ENCODE measurements at places on chromosomes 6 and 20. TPM values are rescaled to one million over a fixed set of nuclear protein-coding genes. Genes with fewer than 3 reads are reported as not detected.

DNA sequence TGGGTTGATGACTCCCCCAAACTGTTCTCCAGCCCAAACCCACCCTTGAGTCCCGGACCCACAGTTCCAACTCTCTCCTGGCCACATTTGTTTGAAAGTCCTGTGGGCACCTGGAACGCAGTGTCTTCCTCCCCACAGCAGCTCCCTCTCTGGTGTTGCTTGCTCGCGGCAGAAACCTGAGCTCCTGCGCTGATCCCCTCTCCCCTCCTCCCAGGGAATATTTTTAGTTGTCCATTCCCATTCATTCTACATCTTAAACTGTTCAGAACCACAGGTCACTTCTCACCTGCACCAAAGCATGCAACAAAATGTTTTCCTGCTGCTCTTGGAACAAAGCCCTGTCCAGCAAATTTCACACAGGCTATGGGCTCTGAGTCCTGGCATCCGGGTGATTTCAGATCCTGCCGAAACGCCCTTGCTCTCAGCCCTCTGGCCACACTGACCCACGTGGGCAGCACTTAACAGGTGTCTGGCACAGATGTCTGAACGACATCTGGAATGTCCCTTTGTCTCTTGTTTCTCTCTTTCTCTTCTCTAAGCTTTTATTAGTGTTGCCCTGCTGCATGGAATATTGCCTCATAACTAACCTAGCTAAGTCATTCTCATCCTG lies 27.0 kb upstream of the PMEPA1 start:
- no peak for DNase-seq

DNA sequence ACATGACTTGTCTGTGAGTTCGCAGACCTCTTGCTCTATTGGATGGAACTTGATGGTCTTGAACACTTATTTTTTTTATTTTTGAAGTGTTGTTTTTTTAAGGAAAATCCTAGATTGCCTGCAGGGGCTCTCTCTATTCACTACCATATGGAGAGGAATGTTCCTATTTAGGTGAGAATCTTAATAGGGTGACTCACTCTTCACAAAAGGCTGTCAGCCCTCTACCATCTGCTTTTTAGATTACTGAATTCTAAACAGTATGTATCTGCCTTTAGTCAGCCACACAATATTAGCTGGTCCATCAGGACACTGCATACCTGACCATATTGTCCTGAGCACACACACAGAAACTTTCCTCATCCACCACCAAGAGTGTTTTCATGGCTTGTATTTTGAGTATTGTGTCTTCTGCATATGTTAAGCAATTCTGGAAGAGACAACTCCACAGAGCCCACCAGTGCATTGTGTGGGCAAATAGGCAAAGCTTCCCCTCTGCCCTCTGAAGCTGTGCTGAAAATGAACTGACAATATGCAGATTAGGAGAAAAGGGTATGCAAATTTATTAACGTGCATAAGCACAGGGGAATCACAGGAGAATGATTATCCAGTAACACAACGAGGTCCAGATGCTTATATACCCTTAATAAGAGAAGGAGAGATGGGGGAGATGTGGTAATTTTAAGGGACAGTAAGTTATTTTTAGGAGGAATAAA lies 6.6 kb upstream of the BTBD9 start:
- no peak for DNase-seq

GRCh38 chr20:59912609-59913008 lies 20.8 kb downstream of the SYCP2 start:
- no peak for DNase-seq

DNA sequence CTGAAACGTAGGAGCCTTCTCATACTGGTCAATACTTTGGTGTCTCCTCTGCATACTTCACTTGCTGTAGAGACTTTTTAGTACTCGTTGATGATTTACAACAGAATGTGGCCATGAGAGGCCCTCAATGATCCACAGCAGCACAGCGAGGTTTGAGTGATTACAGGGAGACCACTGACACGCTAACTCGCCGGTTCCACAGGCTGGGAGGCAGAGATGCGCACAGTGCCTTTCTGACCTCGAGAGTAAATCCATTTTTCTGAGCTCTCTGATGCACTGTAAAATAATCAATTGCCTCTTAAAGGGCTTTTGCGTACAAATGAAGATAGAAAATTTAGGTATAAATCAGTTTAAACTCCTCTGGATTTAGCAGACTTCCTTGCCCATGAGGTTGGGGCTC lies 56.2 kb upstream of the TBC1D7 start:
- no peak for DNase-seq

DNA sequence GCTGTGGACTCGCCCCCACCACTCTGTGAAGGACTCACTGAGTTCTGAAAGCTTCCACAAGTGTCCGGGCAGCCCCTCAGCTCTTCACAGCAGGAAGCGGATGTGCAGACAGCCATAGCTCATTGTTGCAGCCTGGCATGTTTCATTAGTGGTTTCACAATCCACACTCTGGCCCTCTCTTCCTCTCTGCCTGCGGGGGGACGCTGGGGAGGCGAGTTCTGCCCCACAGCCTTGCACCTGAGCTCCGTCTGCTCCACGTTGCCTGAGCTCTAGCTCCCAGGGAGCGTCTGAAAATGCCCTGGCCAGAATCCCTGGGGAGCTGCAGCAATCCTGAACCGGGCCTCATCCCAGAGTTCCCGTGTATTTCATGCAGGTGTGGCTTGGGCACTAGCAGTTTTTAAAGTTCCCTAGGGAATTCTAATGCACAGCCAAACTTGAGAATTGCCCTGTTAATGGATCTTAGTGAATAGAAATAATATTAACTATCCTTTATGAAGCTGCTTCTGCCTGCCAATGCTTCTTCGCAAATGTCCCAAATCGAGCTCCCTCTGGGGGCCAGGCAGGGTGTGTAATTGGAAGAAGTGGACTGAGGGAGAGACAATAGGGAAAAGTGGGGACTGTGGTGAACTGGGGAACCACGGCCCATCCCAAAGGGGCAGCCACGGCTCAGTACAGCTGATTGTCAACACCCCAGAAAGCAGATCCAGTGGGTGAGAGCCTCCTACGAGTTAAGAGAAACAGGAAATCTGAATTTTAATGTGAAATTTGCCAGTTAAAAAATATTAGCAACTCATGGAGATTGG lies 51.5 kb downstream of the CTCFL start:
- peak; percentile 56 for DNase-seq

CDH4 gene
- not detected for total RNA-seq

DNA sequence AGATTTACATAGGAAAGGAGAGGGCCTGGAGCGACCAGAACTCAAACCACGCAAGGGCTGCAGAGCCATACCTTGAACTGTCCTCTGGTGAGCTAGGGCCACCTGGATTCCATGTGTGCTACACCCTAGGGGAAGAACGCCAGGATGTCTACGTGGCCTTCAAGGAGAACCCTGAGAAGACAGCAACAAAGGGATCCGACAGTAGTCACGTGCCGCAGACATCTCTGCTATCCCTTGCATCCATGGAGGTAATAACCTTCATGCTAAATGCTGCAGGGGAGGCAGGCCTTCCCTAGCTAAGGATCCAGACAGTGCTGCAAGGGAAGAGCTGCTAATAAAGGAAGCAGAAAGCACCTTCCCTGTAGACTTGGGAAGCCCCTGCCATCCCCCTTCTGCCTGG lies 52.9 kb downstream of the NOL4L start:
- DNase-seq: no peak
